ENCODE measurements at places on chromosomes 7 and 10.

DNA sequence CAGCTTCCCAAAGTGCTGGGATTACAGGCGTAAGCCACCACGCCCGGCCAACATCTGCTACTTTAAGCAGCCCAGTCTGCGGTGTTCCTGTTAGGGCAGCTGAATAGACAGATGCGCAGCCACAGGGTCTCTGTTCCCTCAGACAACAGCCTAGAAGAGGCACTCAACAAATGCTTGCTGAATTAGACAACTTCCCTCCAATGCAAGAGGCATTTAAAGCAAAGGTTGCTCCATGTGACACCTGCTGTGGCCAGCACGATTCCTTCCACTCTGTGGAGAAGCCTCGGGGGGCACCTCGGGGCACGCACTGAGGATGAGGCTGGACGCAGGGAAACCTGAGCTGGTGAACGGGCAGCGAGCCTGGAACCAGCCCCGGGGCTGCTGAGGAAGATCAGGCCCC lies 237.8 kb downstream of the MAD1L1 start:
- DNase-seq = no peak

DNA sequence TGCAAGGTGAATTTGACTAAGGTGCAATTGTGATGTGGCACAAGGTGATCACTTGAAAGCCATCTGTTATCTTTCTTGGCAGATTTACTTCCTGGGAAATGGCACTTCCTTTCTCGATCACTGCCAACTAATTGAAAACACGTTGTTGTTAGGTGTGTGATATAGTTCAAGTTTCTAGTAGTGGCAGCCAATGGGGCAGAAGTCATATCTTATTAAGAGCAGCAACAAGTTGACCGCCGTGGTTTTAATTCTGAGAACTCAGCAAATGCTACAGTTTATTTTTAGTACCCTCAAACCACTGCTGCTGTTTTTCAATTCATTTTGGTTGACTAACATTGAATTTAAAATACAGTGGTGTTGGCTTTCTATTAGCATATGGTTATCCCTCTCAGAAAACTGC lies 1.6 kb downstream of the CHN2 start:
- DNase-seq = no peak

DNA sequence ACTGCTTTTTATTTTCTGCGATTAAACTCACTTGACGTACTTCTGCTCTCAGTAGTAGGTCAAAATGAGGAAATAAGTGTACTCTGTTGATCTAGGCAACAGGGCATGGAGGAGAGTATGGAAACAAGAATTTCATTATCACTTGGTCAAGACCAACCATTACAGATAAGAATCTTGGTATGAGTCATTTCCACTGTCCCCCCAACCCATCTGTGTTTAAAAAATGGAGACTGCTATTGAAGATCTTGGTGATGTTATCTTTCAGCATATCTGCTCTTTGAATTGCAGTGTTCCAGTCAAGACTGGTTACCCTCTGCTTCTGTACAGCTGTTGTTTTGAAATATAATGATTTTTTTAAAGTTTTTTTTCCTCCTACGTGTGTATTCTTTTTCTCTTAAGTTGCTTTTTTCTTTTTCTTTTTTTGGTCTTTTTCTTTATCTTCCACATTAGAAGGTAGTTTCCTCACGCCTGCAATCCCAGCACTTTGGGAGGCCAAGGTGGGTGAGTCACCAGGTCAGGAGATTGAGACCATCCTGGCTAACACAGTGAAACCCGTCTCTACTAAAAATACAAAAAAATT lies 11.7 kb downstream of the STAM start:
- no peak for DNase-seq

DNA sequence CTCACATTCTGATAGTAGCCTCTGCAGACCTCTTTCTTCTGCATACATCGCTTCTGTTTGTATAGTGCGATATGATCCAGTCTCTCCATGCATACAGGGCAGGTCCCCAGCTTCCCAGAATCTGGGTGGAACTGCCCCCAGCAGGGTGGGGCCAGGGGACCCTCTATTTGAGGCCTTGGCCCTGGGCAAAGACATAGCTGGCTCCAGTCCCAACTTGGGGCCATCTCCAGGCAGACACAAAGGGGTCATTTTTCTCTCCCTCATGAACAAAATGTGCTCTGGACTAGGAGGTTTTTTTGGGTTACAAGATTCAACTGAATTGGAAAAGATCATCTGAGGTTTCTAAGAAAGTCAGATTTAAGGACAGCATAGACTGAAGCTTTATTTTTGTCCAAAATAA lies 21.1 kb upstream of the HSPA12A start:
- DNase-seq = no peak

- no peak for DNase-seq
Measured at GRCh38 chr7:115682507-115682906, 348.1 kb downstream of the TFEC start.

GRCh38 chr7:46259947-46260346 lies 338.9 kb upstream of the IGFBP3 start:
- no peak for DNase-seq

- no peak for DNase-seq
Measured at GRCh38 chr10:32171204-32171603, 115.0 kb upstream of the KIF5B start.

- no peak for DNase-seq
Measured at GRCh38 chr7:64947252-64948000, 43.4 kb downstream of the ZNF117 start.

- DNase-seq = no peak
Measured at GRCh38 chr7:2558629-2559282, at the start of gene IQCE. Gene IQCE (plus strand): TSS chr7:2558979. CDS start chr7:2559182, 203 bp downstream.

- DNase-seq = no peak
Measured at GRCh38 chr7:134954197-134955082, 31.9 kb upstream of the AGBL3 start.

DNA sequence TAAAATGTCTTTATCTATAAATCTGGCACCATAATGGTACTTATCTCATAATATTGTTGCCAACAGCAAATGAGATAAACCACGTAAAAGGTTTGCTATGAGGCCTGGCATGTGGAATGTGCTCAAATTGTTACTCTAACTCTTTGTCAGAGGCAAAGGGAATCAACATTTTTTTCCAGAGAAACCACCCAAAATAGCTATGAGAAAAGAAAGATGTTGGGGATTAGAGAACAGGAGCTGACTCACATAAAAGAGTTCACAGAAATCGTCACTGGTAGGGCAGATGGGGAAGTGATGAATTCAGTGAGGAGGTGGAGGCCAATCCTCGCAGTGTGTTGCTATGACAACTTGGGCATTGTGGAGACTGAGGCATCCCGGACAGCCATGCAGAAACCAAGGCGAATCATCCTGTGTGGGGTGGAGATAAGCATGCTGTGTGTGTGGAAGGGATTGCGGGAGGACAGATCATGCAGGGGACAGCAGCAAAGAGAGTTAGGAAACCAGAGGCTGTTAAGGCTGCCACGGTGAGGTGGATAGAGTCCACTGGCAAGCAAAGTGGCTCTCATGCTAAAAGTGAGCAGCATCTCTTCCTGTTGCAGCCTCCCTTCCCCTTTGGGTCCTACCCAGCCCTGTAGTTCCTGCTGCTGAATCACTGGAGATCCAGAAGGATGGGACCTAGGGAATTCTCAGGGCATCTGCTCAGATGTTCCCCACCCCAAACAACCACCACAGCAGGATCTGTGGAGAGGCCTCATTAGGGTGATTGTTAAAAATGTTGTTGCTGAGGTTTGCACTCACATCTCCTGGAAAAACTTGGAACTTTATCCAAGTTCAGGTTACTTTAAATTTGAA lies 103.9 kb downstream of the CUBN start:
- no peak for DNase-seq

GRCh38 chr7:137006293-137006692 lies 137.8 kb downstream of the CHRM2 start:
- no peak for DNase-seq

GRCh38 chr7:151735186-151735850 lies 141.6 kb downstream of the PRKAG2 start:
- no peak for DNase-seq

DNA sequence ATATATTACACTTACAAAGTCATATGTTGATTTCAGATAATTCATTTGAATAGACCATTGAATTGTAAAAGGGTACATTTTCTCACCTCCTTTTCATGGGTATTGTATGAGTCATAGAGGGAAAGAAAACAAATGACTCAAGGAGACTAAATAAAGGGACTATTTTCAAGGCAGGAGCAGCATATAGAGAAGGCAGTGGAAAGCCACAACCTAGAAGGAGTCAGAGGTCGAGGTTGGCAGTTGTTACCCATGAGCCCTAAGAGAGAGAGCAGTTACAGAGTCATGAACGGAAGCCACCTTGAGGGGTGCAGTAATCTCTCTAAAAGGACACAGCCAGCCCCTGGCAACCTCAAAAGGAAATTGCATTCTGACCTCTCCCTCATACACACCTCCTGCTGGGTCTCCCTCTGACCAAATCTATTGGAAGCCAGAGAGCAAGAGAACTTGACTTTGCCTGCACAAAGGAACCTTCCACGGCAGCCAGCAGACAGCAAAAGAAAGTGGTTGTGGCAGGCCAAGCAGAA lies 137.9 kb downstream of the GRM8 start:
- DNase-seq = no peak

DNA sequence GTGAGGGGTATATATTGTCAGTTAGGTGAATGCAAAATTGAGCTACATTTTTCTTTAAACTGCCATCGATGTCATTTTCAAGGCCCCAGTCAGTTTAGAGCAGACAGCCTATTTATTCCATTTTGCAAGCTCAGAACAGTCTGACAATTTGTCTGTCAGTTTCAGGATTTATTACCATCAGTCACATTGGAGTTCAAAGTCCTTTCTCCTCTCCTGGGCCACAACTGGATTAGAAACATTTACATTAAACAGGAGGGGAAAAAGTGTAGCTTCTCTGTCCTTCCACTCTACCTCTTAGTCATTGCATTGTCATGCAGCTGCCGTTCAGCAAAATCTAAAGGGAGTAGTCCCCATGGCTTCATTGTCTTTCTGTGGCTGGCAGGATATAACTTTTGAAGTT lies 3.5 kb upstream of the GHITM start:
- DNase-seq = no peak

- no peak for DNase-seq
Measured at GRCh38 chr10:19449860-19450259, 366.4 kb upstream of the PLXDC2 start.

GRCh38 chr10:119227825-119228224 lies 20.5 kb downstream of the GRK5 start:
- DNase-seq = no peak

DNA sequence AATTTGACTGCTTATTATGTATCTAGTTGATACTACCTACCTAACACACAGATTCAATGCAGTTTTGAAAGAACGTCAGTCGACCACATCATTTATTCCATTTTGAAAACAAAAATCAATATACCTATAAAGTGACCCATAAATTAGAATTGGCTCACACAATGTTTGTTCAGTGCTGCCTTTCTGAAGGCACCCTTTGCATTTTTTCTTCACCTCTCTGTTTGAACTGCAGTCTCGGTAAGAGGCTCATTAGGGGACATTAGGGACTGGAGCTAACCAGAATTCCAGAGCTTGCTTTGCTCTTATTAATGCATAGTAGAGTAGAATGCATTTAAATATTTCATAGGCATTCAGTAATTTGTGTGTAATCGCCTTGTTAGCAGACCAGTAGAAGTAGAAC lies 234.1 kb downstream of the FOXP2 start:
- DNase-seq = no peak

DNA sequence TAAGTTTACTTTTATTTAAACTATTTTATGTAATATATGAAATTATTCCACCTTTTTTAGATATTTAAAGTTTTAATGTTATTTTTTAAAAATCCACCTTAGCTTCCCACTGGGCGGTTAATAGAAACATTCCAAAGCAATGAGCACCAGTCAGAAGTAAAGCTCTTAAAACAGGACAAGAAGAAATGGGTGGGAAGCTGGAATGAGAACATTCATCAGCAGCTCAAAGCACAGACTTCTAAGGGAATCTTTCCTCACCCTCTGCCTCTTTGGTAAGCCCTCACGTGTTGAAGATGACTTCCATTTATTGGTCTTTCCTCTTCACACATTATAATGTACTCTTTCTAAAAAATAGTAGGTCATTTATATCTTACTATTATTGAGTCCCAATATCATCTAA lies 3.1 kb downstream of the AGMO start:
- no peak for DNase-seq

GRCh38 chr10:131681122-131681521 lies 219.7 kb upstream of the PPP2R2D start:
- no peak for DNase-seq

- DNase-seq = no peak
Measured at GRCh38 chr7:36951257-36951697, 227.0 kb upstream of the AOAH start.

- DNase-seq = no peak
Measured at GRCh38 chr7:1176891-1177373, 16.9 kb upstream of the ZFAND2A start.

DNA sequence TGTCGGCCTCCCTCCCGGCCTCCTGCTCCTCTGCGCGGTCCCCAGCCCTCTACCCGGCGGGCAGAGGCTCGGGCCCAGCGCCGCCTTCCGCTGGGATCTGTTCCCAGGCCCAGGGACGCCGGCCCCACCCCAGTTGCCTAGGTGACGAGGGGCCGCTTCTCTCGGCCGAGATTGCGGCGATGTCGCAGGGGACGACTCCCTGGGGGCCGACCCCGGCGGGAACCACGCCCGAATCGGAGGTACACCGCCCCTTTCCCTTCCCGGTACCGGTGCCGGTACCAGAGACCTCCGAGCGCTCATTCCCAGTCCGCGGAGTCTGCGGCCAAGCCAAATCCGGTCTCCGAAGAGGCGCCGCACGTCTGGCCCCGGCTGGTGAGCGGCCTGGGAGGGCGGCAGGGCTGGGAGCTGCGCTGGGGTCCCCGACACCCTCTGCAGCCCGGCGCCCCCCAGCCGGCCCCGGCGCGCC lies at the start of gene CABCOCO1:
CABCOCO1 (plus strand) TSS at position 136 of the 466 bp plus-strand sequence; CDS start at position 180, 44 bp downstream.
- no peak for DNase-seq

GRCh38 chr7:5553298-5553877 lies 129.8 kb upstream of the TNRC18 start:
- no peak for DNase-seq

DNA sequence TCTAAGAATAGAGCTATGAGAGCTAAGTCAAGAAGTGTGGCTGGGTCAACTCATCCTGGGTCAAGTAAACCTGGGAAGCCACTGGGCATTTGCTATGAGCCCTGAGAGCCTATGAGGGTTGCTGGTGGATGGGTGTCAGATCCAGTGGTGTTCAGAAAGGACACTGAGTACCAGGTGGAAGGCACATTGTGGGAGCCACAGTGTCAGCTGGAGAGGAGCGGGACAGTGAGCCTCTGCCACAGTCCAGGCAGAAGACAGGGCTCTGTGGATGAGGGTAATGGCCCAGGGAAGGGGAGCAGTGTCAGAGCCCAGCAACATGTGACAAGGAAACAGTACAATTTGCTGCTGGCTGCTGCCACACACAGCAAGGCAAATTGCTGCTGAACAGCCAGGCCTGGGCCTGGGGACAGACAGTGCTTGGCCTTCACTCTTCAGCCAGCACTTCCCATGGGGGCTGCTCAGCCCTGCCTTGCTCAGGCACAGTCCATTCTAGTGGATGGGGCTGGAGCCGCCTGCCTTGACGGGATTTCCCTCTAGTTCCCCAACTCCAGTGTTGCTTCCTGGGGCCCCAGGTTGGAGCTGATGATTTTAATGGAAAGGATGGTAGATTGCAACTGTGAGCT lies 90.9 kb upstream of the CHST15 start:
- no peak for DNase-seq

DNA sequence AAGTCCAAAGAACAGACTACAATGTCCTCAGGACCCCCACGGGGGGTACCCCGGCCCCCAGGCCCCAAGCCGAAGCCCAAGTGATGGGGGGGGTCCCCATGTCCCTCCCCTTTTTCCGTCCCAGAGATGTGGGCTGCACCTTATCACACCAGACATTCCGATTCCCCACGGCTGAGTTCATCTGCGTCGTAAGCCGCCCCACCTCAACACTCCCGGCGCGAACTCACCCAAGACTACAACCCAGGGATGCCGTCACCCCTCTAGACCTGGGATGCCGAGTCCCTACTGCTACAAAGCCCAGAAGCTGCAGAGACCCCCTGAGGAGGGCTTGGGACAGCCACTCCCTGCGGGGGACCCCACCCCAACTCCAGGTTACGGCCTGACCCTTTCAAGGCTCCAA lies 14.5 kb downstream of the PDGFA start:
- DNase-seq = no peak

All from esophagus squamous epithelium (tissue), 5 donors.